MG63 (cell line): ENCODE measurements at places on chromosomes 3 and 15.

DNA sequence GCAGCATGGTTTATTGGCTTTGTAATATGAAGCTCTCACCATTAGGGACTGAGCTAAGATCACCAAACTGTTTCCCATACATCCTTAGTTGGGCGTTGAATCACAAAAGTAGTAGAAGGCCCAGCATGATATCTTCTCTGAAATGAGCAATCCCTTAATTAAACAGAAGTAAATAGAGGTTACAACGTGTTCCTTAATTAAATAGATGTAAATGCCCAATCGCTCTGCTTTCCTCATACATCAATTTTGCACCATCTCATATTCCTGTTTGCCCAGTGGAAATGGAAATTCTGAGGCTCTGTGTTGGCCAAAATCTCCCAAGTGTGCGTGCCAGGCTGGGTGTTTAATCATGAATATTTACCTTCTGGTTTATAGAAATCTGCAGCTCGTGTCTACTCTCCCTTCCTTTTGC, 107.4 kb upstream of the FOXB1 start:
- no peak for DNase-seq

GRCh38 chr3:27713435-27714145, 8.5 kb downstream of the EOMES start:
- DNase-seq = no peak

DNA sequence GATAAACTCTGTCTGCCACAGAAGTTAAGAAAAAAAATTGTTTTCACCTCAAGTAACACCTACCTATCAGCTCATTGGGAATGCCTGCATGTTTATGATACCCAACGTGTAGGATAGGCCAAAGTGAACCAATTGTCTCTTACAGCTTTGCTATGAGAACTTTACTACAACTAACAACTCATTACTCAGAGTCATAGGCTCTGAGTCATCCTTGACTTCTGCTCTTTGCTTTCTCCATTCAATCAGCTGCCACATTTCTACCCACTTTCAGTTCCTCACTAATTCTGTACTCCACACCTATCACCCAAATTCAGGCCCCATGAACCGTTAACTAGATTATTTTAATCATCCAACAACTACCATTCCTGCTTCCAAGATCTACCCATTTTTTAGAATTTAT, 843.9 kb downstream of the TUSC7 start:
- DNase-seq = no peak

DNA sequence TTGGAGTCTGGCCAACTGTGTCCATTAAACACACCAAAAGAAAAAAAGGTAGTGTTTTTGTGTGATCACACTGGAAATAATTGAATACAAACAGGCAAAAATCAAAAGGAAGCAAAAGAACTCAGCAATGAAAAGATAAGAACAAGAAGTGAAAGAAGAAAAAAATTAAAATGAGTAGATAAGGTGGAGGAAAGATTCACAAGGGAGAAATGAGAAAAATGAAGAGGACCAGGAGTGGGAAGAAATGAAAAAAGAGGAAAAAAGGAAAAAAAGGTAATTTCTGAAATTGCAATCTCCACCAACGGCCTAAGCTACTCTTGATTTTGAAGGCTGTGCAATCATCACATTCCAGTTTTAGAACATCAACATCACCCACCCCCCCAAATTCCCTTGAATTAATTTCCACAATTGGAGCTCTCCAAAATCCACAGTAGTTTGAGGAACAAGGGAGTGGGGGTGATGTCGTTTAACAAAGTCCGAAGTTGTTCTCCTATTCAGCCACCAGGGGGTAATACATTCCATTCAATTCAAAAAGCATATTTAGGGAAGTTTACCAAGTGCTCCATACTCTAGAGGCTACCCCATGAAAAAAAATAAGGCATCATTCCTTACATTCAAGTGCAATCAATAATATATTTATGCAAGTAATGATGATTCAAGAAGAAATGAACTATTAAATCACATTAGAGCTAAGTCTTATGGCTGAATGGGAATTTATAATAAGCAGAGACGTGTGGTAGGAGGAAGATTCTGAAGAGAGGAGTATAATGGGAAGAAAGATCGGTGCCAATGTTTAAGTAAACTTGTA, 37.4 kb downstream of the ZNF860 start:
- no peak for DNase-seq

- DNase-seq = no peak
These were observed 23.6 kb upstream of the CAV3 start for GRCh38 chr3:8709801-8710507.

DNA sequence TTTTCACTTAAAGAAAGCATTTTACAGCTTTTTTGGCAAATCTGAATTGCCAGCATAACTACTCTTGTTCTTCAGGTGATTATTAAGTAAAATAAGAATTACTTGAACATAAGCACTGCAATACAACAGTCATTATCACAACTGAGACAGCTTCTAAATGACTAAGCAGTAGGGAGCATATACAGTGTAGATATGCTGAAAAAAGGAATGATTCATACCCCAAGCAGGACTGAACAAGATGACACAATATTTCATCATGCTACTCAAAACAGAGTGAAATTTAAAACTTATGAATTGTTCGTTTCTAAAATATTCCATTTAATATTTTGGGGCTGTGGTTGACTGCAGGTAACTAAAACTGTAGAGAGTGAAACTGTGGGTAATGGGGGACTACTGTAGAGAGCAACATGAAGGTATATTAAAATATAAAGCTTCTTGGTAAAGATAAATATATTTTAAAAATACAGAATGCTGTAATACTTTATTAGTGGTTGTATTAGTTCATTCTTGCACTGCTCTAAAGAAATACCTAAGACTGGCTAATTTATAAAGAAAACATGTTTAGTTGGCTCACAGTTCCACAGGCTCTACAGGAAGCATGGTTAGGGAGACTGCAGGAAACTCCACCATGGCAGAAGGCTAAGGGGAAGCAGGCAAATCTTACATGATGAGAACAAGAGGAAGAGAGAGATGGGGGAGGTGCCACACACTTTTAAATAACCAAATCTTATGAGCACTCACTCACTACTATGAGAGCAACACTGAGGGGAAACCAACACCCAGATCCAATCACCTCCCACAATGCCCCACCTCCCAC, 84.8 kb downstream of the DCLK3 start:
- no peak for DNase-seq

- DNase-seq = no peak
These were observed 8.4 kb downstream of the SOX2 start for GRCh38 chr3:181719991-181720680.

DNA sequence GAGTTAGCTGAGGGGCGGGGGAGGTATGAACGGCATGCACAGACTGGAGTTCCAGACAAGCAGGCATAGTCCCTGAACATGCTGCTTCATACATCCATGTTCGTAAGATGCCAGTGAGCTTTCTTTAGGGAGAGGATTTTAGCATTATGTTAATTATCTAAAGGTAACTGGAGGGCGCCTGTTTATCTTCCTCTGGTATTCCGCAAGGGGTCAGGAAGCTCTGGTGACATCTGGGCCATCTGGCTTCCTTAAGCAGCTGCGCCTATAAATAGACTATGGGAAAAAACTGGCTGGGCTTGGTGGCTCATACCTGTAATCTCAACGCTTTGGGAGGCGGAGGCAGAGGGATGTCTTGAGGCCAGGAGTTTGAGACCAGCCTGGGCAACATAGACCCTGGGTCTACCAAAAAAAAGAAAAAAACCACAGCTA, 1.5 kb upstream of the FBXO22 start:
- no peak for DNase-seq

- no peak for DNase-seq
These were observed 3.0 kb upstream of the TKT start for GRCh38 chr3:53258600-53259426.

- no peak for DNase-seq
These were observed 5.8 kb downstream of the MNS1 start for GRCh38 chr15:56459096-56459495.

DNA sequence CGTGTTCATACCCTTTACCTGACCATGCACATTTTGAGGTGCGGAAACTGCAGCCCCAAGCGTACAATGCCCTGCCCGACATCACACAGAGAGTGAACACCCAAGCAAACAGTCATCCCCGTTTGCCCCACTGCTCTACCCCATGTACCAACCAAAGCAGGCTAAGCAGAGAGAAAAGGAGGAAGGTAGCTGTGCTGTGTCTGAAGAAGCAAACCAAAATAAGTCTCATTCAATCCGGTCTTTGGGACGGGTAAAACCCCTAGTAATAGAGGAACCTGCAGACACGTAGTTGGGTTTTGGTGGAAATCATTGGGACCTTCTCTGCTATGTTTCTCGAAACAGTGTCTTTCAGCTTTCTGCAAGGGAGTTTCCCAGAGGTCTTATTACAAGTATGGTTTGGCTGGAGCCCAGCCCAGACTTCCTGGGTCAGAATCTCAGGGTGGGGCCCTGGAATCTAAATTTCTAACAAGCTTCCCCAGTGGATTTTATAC, 164.6 kb upstream of the HES1 start:
- DNase-seq = peak; percentile 57

- DNase-seq = no peak
These were observed 63.5 kb downstream of the SLC49A4 start for GRCh38 chr3:122858373-122858772.

GRCh38 chr3:126621171-126621570, 33.8 kb downstream of the TXNRD3 start:
- peak; percentile 77 for DNase-seq

- DNase-seq = peak; percentile 19
These were observed 80.2 kb downstream of the LPP start for GRCh38 chr3:188234132-188234531.

GRCh38 chr15:43270113-43270665, 3.5 kb upstream of the TGM5 start:
- DNase-seq = no peak

GRCh38 chr15:45118131-45118588, 4.0 kb downstream of the DUOXA2 start:
- peak; percentile 77 for DNase-seq

GRCh38 chr3:139944256-139944910, 9.4 kb downstream of the CLSTN2 start:
- DNase-seq = no peak

- no peak for DNase-seq
These were observed 28.7 kb downstream of the CMTM7 start for GRCh38 chr3:32420126-32421038.

GRCh38 chr3:129633751-129634481, 27.4 kb upstream of the PLXND1 start:
- DNase-seq = no peak

- DNase-seq = no peak
These were observed 553.4 kb downstream of the OCA2 start for GRCh38 chr15:27545494-27546255.

DNA sequence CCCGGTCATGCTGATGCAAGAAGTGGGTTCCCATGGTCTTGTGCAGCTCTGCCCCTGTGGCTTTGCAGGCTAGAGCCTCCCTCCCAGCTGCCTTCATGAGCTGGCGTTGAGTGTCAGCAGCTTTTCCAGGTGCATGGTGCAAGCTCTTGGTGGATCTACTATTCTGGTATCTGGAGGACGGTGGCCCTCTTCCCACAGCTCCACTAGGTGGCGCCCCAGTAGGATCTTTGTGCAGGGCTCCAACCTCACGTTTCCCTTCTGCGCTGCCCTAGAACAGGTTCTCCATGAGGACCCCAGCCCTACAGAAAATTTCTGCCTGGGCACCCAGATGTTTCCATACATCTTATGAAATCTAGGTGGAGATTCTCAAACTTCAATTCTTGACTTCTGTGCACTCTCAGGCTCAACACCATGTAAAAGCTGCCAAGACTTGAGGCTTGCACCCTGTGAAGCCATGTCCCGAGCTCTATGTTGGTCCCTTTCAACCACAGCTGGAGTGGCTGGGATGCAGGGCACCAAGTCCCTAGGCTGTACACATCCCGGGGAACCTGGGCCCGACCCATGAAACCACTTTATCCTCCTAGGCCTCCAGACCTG, 238.4 kb upstream of the MDFIC2 start:
- peak; percentile 6 for DNase-seq

- no peak for DNase-seq
These were observed 642.3 kb downstream of the TBL1XR1 start for GRCh38 chr3:176554791-176555654.

- no peak for DNase-seq
These were observed 391.6 kb upstream of the SUCLG2 start for GRCh38 chr3:68045976-68046375.

- no peak for DNase-seq
These were observed 648.5 kb upstream of the NR2F2 start for GRCh38 chr15:95681836-95682544.

- no peak for DNase-seq
These were observed 24.0 kb upstream of the AGBL1 start for GRCh38 chr15:86055688-86056087.

DNA sequence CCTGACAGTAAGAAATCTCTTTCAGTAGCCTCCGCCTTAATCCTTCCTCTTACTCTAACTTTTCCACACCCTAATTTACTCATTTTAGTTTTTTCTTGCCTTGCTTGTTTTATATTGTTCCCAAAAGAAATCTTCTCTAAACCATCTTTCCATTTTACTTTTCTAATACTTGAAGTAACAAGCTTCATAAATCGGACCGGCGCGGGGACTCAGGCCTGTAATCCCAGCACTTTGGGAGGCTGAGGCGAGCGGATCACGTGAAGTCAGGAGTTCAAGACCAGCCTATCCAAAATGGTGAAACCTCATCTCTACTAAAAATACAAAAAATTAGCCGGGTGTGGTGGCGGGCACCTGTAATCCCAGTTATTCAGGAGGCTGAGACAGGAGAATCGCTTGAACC, 17.3 kb downstream of the ZNF148 start:
- no peak for DNase-seq

- DNase-seq = peak; percentile 76
These were observed 176.2 kb upstream of the TOPAZ1 start for GRCh38 chr3:44065311-44066094.

- DNase-seq = peak; percentile 7
These were observed 32.4 kb downstream of the C2CD4A start for GRCh38 chr15:62099094-62099601.

- no peak for DNase-seq
These were observed 190.8 kb downstream of the ADAMTSL3 start for GRCh38 chr15:83844742-83845141.

DNA sequence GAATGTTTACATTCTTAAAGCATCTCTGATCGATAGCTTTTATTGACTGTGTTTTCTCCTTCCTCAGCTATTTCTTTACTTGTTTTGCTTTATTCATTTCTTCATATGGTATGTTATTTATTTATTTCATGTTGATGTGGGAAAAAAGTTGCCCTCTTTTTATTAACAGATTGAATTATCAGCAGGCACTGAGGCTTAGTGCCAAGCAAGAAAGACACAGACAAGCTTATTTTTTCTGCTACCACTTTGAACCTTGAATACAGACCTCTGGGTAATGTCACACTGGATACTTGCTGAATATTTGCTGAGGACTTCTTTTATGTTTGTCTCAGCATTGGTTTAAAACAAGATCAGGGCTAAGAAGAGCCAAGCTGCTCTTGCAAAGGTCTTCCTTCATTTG, 162.0 kb upstream of the CNTN6 start:
- DNase-seq = no peak

GRCh38 chr3:196631682-196632045, 7.8 kb upstream of the NRROS start:
- DNase-seq = no peak
